ENCODE measurements at places on chromosomes 2 and 18.

DNA sequence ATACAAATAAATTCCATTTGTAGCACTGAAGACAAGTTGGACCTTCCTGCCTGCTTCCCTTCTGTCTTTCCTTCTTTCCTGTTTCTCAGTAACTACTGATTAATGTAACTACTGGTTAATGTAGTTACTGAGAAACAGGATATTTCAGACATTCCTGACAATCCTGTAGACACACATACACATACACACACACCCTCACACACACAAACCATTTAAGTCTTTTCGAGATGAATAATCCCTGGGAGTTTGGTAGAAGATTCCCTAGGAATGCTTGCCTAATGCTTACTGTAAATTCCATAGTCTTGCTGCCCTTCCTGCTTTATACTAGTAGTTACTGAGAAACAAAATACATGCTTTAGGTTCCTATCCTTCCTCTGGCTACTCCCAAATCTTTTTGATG lies 83.9 kb downstream of the PIK3C3 start:
- peak; percentile 86 for DNase-seq

- DNase-seq, result no peak
These were observed 8.4 kb downstream of the BCL11A start for GRCh38 chr2:60544954-60545560.

DNA sequence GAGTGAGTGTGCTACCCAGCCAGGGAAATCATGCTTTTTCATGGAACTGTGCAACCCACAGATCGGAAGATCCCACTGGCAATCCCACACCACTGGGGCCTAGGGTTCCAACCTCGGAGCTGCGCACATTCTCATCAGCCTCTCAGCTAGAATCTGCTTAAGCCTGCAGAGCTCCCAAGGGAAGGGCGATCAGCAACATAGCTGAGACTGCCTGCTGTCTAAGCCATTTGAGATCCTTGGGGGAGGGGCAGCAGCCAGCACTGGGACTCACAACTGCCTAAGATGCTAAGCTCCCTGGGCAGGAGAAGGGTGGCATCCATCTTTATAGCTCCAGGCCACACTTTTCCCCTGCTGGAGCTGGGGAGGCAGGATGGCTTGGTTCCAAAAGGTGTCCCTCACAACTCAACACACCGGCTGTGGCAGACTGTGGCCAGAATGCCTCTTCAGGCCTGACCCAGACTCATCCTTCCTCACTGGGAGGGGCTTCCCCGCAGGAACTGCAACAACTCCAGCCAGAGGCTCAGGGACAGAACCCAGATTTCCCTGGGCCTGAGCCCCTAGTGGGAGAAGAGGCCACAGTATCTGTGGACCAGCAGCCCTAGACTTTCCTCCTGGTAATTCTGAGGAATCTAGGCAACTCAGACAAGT lies 1133.3 kb upstream of the PIK3C3 start:
- DNase-seq, result no peak

DNA sequence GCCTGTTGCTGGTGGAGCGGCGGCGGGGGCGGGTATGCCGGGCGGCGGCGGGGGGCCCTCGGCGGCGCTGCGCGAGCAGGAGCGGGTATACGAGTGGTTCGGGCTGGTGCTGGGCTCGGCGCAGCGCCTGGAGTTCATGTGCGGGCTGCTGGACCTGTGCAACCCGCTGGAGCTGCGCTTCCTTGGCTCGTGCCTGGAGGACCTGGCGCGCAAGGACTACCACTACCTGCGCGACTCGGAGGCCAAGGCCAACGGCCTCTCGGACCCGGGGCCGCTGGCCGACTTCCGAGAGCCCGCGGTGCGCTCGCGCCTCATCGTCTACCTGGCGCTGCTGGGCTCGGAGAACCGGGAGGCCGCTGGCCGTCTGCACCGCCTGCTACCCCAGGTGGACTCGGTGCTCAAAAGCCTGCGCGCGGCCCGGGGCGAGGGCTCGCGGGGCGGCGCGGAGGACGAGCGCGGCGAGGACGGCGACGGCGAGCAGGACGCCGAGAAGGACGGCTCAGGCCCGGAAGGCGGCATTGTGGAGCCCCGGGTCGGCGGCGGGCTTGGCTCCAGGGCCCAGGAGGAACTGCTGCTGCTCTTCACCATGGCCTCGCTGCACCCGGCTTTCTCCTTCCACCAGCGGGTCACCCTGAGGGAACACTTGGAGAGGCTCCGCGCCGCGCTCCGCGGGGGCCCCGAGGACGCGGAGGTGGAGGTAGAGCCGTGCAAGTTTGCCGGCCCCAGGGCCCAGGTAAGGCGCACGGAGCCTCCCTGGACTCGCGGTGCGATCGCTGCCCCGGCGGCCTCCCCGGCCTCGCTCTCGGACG lies 1.0 kb downstream of the ZCCHC2 start:
- DNase-seq, result peak; percentile 57

- no peak for DNase-seq
These were observed 46.8 kb upstream of the BIN1 start for GRCh38 chr2:127153691-127154158.

GRCh38 chr18:79484661-79485621 lies 89.2 kb downstream of the NFATC1 start:
- DNase-seq, result peak; percentile 81

- no peak for DNase-seq
These were observed 289.7 kb upstream of the PARD3B start for GRCh38 chr2:204255526-204255925.

DNA sequence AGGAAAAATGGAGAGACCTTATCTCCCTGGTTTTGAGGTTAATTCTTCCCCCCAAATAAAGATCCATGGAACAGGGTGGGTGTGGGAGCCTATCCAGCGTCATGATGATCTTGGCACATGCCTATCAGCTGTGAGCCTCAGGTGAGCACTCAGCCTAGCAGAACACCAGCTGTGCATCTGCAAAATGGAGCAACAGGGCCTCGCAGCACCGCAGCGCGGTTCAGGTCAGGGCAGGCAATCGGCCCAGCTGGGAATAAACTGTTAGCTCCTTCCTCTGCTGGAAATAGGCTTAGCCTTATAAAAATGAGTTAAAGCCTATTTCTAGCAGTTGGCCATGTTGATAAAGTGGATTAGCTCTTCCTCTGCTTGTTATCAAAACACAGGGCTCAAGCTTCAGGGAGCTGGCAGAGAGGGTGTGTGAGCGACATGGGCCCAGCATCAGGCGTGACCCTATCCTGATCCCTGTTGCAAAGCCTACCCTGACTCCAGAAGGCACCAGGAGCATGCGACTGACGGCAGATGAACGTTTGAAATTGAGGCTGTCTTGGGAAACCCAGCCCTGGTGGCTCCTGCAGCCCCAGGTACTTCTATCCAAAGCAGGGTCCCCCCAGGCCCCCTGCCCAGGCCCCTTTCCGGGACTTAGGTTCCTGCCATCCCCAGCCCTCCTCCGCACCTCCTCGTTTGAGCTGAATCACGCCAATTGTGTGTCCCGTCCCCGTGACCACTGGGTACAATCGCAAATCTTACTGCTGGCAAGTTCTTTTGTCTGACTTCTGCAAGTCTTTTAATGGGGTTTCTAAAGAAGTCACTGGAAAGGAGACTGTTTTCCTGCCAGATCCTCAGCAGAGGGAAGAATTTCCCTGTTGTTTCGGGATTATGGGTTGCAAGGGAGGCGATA lies 35.4 kb downstream of the ARHGEF4 start:
- no peak for DNase-seq

DNA sequence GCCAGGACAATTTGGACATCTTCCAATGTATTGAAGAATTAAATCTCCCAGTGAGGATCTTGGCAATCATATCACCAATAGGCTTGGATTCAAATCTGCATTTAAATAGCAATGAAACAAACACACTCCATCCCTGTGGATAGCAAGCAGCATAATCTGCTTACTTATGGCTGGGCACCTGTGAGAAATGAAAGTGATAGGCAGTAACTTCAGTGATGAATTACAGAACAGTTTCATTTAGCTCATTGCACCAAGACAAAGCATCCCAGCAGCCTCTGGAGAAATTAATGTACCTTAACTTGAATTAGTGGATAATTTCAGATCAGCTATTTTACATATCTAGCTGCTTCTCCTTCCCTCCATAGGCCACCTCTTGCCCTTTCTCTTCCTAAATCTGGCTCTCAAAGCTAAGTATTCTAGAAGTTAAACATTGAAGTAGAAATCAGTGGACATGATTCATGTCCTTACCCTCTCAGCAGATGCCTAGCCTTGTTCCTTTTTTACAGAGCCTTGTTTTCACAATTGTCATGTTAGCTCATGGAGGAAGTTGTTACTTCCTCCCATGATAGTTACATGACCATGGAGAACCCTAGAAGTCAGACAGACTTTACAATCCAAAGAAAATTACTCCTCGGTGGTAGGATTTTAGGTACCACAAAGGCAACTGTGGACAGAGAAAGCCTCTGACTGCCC lies 88.5 kb upstream of the TACR1 start:
- DNase-seq, result no peak

DNA sequence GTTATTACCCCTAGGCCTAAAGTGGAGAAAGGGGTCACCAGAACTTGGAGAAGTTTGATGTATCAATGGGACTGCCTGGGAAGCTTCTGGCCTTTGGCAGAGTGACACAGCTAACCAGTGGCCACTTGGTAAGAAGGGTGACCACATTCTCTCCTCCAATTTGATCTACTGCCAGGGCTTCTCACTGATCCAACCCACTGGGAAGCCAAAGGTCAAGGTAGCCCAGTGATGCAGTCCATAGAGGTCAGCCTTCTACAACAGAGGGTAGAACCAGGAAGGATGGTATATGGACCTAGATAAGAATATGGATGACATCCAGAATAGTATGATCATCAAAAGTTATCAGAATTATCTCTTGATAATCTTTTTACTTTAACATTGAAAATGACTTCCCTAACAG lies 493.6 kb downstream of the NYAP2 start:
- no peak for DNase-seq

GRCh38 chr18:37450434-37451132 lies 115.0 kb downstream of the CELF4 start:
- DNase-seq, result no peak

DNA sequence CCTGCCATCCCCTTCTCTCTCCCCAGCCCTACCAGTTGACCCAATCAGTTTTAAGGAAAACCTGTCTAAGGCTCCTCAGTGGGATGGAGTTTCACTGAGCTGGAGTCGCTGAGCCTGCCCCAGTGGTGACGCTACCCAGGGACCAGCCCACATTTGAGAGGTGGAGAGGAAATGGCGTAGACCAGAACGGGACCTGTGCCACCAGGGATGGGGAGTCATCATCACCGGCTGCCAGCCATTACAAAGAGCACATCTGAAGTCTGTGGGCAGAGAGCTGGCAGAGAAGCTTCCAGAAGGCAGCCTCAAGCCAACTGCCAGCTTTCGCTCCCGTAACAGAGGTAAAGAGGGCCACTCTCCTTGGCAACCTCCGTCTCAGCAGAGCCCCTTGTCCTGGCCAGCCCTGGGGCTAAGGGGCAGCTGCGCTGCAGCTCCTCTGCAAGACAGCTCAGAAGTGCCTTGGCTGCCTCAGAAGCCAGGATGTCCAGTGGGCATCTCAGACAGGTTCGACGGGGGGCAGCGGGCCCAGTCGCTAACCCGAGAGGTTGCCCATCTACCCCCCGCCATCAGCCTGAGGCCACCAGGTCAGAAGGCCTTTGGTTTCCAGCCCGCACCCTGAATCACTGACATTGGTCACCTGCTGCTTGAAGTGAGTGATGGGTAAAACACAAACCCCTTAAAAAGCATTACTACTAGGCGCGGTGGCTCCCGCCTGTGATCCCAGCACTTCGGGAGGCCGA lies 15.4 kb downstream of the SDC1 start:
- no peak for DNase-seq

DNA sequence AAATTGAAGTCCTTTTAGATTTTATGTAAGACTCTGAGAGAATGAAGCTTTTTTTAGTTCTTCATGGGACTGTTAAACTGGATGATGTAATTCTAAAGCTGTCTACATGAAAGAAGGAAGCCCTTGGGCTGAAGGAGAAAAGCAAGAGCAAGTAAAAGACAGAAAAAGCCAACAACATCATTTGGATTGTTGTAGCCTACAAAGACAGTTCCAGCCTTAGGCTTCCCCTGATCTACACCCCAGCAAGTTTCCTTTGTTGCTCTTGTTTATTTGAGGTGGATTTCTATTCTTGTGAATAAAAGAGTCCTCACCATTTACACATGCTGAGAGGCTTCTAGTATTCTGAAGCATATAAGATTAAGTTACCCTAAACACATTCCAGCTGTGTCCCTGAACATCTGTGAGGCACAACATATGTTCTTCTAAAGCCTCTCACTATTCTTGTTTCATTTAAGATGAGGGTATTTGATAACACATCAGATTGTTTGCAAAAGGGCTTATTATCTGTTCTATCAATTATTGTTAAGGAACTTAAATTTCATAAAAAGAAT lies 377.8 kb downstream of the LNPK start:
- no peak for DNase-seq

DNA sequence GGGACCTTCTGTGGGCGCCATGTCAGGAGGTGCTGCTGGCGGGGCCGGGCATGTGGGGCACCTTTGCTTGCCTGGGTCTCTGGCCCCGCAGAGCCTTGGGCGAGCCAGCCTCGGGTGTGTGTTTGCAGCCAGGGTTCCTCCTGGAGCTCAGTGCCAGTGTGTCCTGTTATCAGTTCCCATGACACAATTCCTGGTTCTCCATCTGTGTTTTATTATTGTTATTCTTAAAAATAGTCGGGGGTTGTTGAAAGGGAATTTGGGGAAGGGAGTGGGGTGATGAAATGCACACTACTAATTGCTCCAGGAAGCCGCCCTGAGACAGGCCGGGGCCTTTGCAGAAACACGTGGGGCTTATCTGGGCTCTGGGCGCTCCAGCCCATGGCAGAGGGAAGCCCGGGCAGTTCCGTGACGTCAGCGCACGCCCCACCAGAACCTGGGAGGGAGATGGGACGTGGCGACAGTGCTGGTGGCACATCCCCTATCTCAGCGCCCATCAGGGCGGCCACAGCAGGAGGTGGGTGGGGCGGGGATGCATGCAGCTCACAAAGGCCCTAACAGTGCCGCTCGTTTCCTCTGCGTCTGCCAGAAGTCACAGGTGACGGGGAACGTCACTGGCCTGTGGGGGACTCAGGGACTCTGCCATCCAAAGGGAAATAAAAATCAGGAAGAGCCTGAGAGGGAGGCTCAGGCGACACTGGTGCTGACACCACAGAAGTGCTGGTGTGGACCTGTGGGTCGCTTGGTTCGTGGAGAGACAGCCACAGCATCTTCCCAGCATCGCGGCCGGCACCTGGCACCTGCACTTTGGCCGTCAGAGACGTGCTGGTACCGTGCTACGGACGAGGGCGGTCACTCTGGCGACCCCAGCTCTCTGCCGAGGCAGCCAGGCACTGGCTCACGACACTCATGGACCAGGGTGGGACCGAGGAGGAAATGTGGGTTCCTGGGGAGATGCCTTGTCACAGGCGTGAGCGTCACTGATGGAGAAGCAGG lies 131.0 kb downstream of the NFATC1 start:
- DNase-seq, result no peak

DNA sequence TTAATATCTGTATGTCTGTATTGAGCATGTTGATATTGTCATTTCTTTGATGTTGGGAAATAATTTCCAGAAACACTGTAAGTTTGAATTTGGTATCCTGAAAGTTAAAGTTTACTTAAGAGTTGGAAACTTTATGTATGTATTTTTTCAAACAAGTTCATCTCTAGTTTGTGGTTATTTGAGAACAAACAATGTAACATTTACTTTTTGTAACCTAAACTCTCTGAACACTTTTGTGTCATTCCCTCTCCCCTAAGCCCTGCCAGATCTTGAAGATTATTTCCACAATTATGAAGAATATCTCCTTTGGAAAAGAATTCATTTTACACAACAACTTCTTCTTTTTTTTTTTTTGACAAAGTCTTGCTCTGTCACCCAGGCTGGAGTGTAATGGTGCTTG lies 24.9 kb downstream of the TDRD15 start:
- DNase-seq, result no peak

GRCh38 chr18:25454730-25455129 lies 102.8 kb upstream of the ZNF521 start:
- DNase-seq, result no peak

- no peak for DNase-seq
These were observed 148.8 kb upstream of the CDH19 start for GRCh38 chr18:66752733-66753132.

All from muscle of back (tissue), 13 donors.